CD4-positive, alpha-beta T cell treated with Interleukin-2 at 100 ng/mL for 4 hours (primary cell): ENCODE measurements at places on chromosomes 6 and 20.
A peak's percentile ranks its signal among the peaks of the same experiment; 100 is the strongest.

DNA sequence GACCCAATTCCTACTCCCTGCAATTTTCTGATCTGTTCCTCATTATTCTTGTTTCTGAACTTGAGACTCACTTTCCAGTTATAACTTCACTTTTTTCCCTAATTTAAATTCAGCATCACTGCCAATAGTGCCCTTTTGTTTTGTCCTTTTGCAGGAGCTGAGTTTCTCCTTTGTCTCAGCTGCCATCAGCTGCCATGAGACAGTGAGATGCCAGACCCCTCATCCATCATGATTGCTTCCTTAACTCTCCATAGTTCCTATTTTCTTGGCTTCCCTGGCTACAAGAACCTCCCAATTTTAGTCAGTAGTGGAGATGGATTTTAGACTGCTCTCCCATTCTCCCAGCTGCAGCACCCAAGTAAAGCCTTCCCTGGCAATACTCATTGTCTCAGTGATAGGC, 518.1 kb downstream of the HDGFL1 start:
- no peak for DNase-seq

- no peak for DNase-seq
These were observed 93.6 kb downstream of the ADTRP start for GRCh38 chr6:11684901-11685480.

DNA sequence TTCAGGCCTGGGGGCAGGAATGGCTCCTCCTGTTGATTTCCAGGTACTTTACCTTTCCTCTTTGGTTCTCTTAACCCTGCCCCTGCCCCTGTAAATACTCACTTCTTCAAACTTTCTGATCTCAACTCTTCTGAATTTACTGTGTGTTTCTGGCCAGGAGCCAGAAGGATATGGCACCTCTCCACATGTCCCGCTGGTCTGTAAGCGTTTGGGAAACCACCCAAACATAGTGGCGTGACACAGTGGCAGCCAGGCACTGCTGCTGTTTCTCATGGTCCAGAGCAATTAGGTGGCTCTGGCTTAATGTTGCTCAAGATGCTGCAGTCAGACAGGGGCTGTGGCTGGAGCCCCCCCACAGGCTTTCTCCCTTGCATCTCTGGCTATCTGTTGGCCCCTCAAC, 374.5 kb downstream of the RNGTT start:
- DNase-seq = no peak

- DNase-seq = no peak
These were observed 1.7 kb downstream of the STXBP5 start for GRCh38 chr6:147205690-147206600.

- no peak for DNase-seq
These were observed 45.8 kb upstream of the PAK5 start for GRCh38 chr20:9884666-9885065.

DNA sequence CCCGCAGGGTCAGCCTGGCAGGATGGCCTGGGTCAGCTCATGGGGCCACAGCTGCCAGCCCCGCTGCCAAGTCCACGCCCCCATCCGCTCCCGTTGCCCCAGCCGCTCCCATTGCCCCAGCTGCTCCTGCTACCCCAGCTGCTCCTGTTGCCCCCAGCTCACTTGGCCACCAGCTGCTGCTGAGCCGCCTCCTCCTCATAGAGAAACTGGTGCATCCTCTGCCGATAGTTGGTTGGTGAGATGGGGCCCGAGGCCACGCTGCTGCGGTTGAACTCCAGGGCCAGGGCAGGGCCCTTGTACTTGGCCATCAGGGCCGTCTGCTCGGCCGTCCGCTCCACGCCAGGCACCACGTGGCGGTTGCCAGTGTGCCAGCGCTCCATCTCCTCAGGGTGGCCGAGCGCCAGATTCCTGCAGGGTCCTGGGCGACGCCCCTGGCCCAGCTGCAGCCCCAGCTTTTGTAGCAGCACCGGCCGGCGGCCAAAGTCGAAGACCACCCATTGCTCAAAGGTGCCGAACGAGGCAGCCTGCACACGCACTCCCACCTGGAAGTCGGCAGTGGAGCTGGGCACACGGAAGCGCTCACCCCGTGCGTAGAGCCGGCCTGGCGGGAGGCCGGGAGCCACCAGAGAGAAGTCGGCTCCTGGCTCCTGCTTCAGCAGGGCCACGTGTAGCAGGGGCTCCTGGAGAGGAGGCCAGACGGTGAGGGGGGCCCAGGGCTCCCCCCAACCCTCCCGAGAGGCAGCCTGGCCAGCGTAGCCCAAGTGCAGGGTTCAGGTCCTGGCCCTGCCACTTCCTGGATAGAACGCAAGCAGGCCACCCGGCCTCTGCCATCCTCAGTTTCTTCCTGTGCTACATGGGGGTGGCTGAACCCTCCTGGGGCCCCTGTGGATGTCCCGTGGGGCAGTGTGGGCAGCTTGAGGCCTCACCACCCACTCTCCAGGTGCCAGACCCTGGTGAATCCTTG, 4.8 kb downstream of the HELZ2 start:
- no peak for DNase-seq

- DNase-seq = no peak
These were observed 28.1 kb downstream of the LY86 start for GRCh38 chr6:6616656-6617055.

- DNase-seq = no peak
These were observed 16.5 kb upstream of the RBPJL start for GRCh38 chr20:45289942-45290676.

- no peak for DNase-seq
These were observed 89.2 kb downstream of the NOL4L start for GRCh38 chr20:32495949-32496348.

- no peak for DNase-seq
These were observed 7.4 kb upstream of the SPDEF start for GRCh38 chr6:34563513-34563870.

DNA sequence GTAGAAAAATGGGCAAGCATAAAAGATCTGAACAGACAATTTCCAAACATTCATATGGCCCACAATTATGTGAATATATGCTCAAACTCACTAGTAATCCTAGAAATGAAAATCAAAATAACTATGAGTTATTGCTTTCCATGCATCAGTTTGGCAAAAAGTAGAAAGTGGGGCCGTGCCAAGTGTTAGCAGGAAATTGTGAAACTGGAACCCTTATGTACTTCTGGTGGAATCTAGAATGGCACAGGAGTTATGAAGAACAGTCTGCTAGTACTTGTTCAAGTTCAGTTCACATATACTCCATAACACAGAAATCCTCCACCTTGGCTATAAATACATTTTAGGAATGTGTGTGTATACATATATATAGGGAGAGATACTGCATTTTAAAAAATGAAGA, 89.8 kb downstream of the EYA2 start:
- no peak for DNase-seq

DNA sequence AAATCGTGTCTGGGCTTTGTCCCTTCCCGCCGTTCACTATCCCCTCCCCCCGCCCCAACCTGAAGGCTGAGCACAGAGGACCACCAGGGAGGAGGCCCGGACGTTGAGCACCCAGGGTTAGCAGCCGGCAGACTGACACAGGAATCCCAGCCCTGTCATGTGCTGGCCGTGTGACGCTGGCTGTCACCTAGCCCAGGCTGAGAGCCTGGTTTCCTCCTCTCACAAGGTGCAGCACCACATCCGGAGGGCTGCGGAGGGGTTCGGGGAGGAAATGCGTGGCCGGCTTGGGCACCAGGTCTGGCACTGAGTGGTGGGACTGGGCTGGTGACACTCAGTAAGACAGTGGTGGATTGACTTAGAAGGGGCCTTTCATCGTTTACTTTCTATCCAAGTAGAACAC, 4.6 kb upstream of the LSM14B start:
- DNase-seq = peak; percentile 75

DNA sequence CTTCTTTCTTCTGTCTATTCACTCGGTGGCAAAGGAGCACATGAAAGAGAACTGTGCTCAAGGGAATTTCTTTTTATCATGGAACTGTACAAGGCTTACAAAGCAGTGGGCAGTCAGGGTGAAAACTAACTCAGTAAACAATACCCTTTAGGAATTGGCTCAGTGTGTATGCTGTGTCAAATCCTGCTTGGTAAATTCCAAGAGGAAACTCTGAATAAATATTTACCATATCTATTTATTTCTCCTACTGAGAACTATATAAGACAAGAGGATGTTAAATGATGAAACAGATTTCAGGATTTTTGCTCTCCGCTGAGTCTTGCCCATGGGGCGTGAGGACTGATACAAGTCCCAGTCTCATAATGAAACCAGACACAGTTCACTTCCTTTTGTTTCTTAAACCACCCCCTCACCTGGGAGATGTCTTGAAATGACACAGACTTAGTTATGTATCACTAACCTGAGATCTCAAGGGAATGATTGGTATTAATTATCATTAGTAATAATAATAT, 188.8 kb downstream of the BACH2 start:
- peak; percentile 20 for DNase-seq

DNA sequence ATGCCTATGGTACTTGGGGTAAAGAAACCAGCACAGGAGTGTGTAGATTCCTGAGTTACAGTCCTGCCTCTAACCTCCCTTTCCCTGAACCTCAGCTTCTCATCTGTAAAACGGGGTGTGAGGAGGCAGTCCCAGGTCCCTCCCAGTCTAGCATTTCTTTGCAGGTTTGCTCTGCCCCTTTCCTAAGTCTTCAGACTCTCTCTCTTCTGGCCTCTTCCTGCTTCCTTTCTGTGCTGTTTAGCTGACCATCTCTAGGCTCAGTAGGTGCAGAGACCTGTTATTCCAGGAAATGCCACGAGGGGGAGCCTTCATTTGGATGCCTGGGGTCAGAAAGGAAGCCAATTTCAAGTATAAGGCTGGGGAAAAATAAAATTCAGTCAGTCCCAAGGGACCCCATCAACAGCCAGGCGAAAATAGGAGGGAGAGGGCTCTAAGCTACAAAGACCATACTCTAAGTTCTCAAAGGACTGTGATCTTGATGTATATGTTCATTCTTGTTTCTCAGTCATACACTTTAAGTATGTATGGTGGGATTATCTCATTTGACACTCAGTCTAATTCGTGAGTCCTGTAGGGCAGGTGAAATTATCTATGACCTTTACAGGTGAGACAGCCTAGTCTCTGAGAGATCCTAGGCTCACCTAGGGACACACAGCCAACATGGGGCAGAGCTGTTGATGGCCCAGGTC, 89.1 kb downstream of the NCR2 start:
- DNase-seq = peak; percentile 82

DNA sequence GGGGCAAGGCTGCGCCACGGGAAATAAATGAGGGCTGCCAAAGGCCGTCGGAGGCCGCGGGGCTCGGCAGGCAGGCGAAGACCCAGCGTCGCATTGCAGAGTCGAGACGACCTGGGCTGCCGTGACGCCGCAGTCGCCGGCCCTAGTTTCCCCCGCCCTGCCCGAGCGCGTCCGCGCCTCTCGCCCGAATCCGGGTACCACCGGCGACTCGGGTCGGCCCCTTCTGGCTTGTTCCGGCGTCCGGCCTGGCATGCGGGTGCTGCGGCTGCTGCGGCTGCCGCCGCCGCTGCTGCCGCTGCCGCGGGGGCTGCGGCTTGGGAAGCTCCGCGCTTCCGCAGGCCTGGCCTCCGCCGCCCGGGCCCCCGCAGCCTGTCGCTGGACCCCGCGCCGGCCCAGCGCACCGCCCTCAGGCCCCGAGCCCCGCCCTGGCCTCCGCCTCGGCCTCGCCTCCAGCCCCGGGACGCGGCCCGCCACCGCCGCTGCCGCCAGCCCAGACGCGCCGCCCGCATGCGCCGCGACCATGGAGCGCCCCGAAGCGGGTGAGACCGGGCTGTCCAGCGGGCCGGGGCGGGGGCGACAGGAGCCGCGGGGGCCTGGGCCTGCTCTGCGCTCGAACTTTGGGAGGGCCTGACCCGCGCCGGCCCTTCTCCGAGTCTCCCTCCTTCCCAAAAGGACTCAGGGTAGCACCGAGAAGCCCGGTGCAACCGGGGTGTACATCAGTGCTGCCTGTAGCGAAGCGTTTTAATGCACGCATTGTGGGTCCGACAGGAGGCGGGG, at the start of gene AKAP7:
AKAP7 (plus strand) TSS at position 224 of the 777 bp plus-strand sequence; CDS start at position 521, 297 bp downstream.
- DNase-seq = peak; percentile 45

DNA sequence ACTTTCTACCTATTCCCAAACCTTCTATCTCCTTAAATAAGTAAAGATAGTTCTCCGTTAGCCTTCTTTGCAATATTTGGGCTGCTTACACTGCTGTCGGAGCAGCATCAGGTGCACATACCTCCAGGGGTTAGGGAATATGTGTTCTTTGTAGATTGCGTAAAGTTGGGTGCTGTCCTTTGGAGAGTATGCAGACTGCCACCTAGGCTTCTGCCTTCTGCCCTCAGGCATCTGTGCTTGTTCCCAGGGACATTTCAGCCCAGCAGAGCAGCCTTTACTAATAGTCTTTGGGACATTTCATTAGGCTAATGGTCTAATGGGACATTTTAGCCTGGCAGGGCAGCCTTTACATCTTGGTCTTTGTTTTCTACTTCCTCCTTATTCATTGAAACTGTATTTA, 260.6 kb downstream of the TPBG start:
- no peak for DNase-seq

DNA sequence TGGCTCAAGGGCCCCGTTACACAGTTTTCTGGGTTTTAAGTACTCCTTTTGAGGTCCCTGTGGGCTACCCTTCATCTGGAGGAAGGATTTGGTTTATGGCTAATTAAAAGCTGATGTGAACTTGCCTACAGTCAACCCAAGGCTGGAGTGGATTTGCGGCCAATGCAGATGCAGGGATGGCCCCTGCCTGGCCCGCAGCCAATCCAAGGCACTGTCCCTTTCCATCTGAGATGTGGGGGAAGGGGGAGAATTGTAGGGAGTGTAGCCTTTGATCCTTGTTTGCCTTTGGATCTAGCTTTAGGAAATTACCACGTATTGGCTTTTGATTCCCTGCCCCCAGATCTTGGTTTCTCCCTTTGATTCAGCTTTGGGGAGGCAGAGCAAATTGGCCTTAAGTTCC, 128.0 kb upstream of the GGTLC1 start:
- no peak for DNase-seq

- no peak for DNase-seq
These were observed 154.1 kb downstream of the CD24 start for GRCh38 chr6:106820412-106820852.

DNA sequence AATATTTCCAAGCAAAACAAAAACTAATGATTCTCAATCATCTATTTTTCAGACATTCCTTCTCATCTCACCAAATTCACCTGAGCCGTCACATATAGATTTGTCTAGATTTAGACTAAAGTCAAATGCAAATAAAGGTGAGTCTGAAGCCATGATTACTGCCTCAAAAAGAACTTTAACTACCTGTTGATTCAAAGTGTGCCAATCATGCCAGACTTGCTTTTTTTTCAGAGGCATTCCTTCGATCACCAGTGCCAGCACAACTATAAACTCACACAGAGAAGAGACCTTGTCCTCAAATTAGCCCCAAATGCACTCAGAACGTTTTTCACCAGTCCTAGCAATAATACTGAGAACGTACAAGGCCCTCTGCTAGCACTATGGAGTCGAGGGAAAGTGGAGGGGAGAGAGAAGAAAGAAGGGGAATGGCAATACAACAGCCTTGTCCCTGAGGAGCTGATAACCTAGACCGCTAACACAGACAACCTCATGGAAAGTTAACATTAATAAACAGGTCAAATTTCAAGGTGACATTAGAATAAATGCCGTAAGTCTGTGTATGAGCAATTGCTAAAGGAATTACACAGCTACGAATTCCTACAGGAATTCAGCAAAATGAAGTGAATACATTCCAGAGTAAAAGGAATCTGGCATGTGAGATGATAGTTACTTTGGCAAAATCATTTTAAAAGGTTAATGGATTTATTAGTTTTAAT, 60.9 kb downstream of the EPB41L2 start:
- DNase-seq = no peak

GRCh38 chr20:13458860-13459451, 179.8 kb downstream of the TASP1 start:
- peak; percentile 4 for DNase-seq

- peak; percentile 84 for DNase-seq
These were observed 693 bp downstream of the HLA-F start for GRCh38 chr6:29723666-29724588.
